ENCODE measurements at places on chromosomes 2 and 18. TPM values are rescaled to one million over a fixed set of nuclear protein-coding genes. Genes with fewer than 3 reads are reported as not detected.

DNA sequence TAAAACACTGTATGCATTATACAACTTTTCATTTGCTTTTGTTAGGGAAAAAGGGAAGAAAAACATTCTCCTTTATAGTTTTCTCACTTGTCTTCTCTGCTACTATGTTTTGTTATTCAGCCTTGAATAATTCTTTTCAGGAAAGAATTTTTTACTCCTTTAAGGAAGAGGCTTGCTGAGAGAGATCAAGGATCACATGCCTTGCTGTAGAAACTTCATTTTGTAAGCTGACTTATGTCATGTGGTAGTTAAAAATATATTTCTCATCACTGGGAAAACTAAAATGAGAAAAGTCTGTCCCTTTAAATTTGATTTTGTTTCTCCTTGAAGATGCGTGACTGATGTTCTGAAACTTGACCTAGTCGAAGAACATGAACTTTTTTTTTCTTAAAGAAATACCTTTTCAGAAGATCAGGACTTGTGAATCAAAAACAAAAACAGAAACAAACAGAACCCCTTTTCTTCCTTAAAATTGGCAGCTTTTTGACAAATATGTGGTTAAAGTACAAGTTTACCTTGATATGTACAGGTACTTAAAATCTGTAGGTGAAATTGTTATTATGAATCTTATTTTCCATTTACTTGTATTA, 145.1 kb downstream of the COMMD1 start:
- no peak for ATAC-seq

The DSC1 gene
- total RNA-seq = not detected

- no peak for ATAC-seq
These were observed 62.4 kb downstream of the L3MBTL4 start for GRCh38 chr18:6352275-6352674.

DNA sequence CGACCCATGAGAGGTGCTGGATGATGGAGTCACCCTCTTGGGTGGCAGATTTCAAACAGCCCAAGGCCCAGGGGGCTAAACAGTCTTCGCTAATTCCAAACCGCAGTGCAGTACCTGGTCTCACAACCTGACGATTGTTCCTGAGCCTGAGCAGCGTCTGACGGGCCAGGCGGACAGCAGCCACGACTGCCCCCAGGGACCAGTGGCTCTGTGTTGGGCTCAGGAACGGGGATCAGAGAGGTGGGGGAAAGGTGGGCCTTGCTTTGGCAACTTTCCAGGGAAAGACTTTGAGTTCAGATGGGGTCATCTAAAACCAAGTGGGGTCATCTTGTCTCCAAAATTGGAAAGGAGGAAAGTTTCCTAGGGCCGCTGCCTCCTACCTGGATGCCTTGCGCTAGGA, 492 bp downstream of the COLEC11 start:
- no peak for ATAC-seq

DNA sequence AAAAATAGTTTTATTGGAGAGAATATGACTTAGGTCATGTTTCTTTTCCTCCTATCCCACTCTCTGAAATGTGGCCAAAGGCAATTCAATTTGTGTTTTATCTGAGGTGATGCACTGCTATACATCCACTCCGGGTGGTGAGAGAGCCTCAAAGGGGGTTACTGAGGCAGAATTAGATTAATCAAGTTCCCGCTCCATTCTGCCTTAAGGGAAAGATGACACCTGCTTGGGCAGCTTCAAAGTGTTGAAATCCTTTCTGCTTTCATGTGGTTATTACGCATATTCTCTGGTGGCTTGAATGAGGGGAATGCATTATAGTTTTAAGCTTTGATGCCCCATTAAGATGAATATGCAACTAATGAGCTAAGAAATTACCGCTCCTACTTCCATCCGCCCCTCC, 213.0 kb upstream of the TMEFF2 start:
- no peak for ATAC-seq

Data from gastroesophageal sphincter (tissue), 4 donors.